ENCODE measurements at places on chromosomes 7 and 10.

- no peak for DNase-seq
Observed at GRCh38 chr10:57624066-57624465, 643.6 kb downstream of the IPMK start.

GRCh38 chr10:122176232-122177213 is 94.6 kb upstream of the BTBD16 start:
- no peak for DNase-seq

DNA sequence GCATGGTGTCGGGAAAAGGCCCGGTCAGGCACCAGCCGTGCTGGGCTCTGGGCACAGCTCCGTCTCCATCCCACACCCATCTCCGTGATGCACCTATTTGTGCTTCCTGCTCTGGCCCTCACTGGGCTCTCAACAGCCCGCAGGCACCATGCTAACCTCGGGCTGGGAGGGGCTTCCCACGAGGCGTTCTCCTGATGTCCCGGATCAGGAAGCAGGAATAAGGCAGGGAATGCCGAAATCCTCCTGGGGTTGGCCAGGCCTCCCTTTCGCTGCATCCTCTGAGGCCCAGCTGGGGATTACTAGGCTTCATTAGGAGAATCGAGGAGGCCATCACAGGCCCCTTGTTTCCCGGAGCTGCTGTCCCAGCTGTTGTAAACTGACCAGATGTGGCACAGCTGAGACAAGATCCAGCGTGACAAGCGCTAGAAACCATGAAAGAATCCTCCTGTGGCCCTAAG is 72.0 kb downstream of the FAM53B start:
- no peak for DNase-seq

GRCh38 chr10:117686606-117687005 is 144.1 kb downstream of the EMX2 start:
- DNase-seq: no peak

DNA sequence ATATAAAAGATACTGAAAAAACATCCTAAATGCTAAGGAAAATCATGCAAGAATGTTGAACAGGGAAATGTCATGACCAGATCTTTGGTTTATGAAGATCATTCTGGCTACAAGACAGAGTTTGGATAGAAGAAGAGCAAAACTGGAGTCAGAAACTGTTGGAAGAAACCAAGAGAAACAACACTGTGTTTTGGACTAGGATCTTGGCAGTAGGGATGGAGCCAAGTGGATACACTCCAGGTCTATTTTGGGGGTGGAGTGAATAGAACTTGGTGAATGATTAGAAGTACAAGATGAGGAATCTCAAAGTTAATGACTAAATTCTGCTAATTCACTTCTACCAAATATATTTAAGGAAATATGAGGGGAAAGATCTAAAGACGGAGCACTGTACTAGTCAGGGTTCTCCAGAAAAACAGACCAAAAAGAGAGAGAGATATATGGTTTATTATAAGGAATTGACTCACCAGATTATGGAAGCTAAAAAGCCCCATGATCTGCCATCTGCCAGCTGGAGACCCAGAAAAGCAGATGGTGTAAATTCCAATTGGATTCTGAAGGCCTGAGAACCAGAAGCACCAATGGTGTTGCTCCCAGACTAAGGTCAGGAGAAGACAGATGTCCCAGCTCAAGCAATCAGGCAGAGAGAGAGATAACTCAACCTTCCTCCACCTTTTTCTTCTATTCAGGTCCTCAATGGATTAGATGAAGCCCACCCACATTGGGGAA is 254.9 kb downstream of the TRIL start:
- DNase-seq: no peak

GRCh38 chr7:74115326-74115725 is 31.7 kb downstream of the LIMK1 start:
- DNase-seq: no peak

Data from GM12878 (cell line).